ENCODE measurements at places on chromosomes 5 and 9.

GRCh38 chr9:92616655-92617111 is 53.2 kb downstream of the IPPK start:
- DNase-seq = no peak

DNA sequence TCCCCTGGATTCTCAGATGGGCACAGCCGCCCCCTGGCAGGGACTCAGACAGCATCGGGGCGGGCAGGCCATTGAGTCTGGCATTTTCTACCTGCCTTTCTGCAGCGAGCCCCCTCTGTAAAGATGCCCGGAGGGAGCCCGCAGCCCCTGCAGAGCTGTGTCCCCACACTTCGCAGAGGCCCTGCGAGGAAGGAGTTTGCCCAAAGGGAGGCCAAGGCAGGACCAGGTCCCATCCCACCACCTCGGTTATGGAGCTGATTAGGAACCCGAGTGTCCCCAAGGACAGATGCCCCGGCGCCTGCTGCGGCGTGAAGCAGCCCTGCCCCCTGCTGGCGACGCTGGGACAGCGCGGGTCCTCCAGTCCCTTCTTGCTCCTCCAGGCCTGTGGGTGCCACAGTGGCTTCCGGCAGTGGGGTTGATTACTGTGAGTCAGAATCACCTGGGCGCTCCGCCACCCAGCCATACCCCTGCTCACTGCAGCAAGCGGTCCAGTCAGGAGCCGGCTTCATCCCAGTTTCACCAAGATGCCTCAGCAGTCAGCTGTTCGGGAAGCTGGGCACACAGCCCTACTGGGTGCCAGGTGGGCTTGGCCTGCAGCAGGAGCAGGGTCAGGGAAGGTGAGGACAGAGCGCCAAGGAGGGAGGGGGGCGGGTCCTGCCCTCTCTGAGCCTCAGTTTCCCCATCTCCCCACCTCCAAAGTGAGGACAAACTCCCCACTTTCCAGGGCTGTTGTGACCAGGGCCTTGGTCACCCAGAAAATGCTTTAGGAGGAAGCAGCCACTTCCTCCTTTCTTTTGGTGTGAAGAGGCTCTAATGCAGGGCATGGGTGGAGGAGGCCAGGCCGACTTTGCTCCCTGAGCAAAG is 117.2 kb downstream of the RXRA start:
- peak; percentile 67 for DNase-seq

- DNase-seq = no peak
These were observed 459.2 kb downstream of the ACTL7B start for GRCh38 chr9:108396611-108397010.

DNA sequence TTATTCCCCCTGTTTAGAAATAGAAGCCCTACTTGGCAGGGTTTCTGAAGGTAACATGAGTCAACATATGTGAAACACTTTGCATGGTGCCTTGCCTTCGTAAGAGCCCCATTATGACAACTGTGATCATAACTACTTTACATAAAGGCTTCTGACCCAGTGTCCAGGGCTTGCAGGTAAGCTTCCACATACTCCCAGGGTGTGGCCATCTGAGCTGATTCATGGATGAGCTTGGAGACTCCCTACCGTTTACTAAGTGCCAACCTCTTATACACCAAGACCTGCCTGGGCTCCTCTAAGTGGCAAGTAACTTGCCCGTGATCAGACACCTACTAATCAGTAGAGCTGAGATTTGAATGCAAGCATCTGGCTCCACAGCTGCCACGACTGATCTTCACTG is 62.8 kb upstream of the C5orf58 start:
- no peak for DNase-seq

DNA sequence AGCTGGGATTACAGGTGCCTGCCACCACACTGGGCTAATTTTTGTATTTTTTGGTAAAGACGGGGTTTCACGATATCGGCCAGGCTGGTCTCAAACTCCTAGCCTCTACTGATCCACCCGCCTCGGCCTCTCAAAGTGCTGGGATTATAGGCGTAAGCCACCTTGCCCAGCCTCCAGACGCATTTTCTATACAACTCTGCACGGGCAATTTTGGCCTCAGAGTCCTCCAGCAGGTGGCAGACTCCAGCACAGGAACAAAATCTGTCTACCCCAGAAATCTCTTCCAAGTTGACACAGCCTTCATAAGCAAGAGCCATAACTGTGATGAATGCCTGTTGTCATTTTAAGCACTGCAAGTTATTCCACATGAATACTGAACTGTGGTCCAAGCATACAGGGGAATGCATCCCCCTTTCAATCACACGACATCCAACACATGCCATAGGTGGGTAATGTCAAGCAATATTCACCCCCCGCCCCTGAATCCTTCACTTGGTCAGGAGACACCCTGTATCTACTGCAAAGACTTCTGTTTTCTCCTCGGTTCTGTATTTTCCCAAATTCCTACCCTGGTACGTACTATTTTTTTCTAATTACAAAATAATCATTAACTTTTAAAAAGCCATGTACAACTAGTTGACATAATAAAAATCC is 50.8 kb downstream of the ALDH7A1 start:
- DNase-seq = no peak

DNA sequence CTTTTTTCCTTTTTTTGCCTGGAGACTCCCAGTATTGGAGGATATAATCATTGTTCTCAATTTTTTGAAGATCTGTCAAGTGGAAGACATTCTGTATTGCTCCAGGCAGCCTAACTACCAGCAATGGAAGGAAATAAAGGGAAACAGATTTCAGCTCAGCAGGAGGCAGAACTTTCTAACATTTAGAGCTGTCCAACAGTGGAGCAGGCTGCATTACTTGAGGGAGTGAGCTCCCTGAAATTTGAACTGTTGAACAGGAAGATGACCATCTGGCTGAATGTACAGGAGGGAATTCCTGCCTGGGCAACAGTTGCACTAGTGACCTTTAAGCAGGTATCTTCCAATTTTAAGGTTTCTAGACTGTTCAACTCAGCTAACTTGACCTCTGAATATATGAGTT is 1.1 kb upstream of the GAPVD1 start:
- no peak for DNase-seq

DNA sequence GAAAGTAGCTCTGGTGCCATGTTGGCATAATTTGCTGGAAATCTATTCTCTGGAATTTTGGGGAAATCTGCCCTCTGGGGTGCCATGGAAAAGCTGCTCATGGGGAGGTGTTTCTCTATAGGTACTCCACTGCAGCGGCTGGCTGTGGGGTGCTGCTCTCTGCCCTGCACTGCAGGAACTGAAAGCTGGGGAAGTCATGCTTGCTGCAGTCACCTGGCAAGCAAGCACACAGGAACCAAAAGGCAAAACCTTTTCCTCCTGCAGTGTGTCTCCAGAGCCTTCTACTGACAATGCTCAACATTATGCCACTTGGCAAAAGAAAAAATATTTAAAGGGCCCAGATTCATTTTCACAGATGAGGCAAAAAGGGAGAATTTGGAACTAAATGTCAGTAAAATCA is 25.8 kb upstream of the CARNMT1 start:
- no peak for DNase-seq

DNA sequence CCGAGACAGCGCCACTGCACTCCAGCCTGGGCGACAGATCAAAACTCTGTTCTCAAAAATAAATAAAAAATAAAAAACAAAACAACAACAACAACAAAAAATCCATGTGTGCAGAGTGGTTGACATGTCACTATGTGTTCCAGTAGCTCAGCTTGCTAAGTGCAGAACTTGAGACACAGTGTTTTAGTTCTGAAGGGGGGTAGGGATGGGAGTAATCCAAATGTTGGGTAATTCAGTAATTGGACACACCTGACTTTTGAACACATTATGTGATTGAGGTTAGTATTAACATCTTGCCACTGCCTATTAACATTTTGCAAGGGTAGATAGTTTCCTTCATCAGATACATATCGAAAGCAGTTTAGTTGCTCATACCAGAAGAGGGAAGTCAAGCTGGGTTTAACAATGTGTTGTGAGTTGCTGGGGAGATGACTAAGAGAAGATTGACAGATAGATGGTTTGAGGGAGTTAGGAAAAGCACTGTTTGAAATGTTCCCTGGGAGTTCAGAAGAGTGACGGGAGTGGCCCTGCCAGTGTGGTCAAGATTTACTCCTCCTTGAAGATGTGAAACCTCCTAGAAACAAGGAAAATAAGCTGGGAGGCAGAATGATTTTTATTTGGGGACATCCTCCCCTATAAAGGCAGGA is 928 bp downstream of the HACD4 start:
- no peak for DNase-seq

GRCh38 chr5:62690421-62690820 is 111.8 kb downstream of the LRRC70 start:
- DNase-seq = no peak

- DNase-seq = no peak
These were observed 48.7 kb upstream of the HOMER1 start for GRCh38 chr5:79562351-79563246.

GRCh38 chr5:110359221-110359620 is 367.2 kb downstream of the TMEM232 start:
- DNase-seq = no peak

DNA sequence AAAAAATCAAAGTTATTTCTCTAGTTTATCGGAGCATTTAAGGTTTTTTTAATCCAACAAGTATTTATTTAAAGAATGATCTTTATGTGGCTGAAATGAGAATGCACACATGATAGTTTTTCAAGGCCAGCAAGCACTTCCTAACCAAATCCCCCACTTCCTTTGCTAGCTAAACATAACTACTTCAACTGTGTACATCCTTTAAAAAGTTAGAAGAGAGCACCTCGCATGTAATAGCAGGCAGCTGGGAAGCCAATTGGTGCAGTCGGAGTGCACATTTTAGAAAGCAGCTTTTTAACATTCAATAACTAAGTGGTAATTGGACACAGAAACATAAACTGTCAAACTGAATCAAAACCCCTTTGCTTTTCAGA is 245.7 kb downstream of the BNC2 start:
- no peak for DNase-seq

DNA sequence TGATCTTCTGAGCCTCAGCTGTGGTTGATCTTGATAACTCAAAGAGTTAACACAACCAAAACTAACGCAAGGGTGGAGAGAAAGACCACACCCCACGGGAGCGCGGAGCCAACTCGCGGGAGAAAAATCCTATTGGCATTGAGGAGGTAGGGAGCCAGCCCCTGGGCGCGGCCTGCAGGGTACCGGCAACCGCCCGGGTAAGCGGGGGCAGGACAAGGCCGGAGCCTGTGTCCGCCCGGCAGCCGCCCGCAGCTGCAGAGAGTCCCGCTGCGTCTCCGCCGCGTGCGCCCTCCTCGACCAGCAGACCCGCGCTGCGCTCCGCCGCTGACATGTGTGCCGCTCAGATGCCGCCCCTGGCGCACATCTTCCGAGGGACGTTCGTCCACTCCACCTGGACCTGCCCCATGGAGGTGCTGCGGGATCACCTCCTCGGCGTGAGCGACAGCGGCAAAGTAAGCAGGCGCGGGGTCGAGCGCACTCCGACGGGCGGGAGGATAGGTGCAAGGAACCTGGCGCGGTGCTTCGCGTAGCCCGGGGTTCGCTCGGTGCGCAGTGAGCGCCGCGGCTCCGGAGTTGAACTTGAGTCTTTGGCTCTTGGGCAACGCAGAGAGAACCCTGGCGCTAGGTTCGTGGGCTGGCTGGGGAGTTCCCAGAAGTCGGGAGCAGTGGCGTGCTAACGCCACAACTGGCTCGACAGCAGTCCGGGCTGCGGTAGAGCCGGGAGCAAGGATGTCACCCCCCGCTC is at the start of gene GDA:
GDA (plus strand) TSS at position 210 of the 745 bp plus-strand sequence; CDS start at position 330, 120 bp downstream.
- no peak for DNase-seq

- DNase-seq = no peak
These were observed 21.5 kb upstream of the JADE2 start for GRCh38 chr5:134503937-134504437.

DNA sequence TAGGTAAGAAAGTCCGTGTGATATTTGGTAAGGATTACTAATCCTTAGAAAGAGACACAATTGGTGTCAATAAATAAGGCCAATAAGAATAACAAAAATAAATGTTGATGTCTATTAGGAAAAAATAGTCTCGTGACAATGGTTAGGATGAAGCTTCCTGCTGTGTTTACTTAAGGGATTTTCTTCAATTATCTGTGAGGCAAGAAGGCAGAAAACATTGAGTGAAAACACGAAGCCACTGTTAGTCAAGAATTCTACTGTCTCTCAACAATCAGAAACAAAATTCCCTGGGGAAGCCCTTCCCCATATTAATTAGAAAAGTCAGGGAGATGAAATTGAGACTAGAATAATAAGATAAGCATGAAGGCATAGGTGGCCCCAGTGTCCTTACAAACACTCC is 149.0 kb downstream of the SYK start:
- DNase-seq = no peak

- no peak for DNase-seq
These were observed 174.9 kb upstream of the SPRY4 start for GRCh38 chr5:142499591-142500226.

- DNase-seq = no peak
These were observed 20.1 kb downstream of the ALG2 start for GRCh38 chr9:99201603-99202002.

DNA sequence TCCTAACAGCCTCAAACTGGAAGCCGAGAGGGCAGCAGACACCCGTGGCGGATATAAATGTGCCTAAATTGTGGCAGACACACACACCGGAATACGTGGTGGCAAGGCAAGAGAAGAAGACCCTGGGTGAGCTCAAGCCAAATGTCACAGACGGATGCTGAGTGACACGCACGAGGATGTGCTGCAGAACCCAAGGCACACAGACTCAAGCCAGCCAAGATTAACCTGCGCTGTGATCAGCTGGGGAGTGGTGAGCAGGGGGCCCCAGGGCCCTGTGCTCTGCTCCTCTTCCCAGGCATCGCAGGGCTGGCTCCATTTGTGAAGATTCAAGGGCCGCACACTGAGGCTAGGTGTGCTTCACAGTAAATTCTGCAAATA is 16.4 kb downstream of the SEMA4D start:
- no peak for DNase-seq

- DNase-seq = no peak
These were observed 169.4 kb downstream of the IRX2 start for GRCh38 chr5:2582106-2582505.

DNA sequence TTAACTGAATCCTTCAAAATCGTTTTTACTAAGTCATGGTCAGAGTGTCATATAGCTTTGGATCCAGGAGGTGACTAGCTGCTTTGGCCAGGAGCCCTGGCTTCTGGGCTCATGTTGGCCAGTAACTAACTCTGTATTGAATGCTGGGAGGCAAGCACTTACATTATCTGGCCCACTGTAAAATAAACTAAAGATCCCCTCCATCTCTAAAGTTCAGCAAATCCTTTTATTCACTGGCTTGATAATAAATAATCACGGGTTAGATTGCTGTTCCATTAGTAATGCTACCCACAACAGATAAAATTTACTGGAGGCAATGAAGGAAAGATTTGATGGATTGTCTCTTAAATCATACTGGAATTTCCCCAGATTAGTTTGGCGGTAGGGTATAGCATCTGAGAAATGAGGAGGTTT is 382.2 kb upstream of the TLE4 start:
- no peak for DNase-seq

DNA sequence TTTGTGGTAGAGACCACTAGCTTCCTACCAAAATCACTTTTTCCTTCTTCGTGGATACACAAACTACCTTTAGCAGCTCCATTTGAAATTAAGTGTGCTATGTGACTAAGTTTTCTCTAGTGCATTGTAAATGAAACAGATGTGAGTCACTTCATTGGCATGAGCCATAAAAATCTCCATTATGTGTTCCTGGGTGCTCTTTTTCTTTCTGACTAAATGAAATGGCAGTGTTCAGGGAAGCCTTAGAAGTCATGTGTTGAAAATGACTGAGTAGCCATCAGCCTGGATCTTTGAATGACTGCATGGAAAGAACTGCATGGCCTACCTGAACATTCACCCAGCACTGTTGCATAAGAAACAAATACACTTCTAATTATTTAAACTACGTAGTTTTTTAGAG is 107.9 kb downstream of the NDUFAF2 start:
- no peak for DNase-seq

- no peak for DNase-seq
These were observed 42.6 kb downstream of the ARRDC3 start for GRCh38 chr5:91340532-91340931.

All from activated CD4-positive, CD25-positive, alpha-beta regulatory T cell treated with anti-CD3 and anti-CD28 coated beads, Interleukin-2, amount 50 U/mL, for 16 hours (primary cell).